Tibial nerve (tissue), 4 donors: ENCODE measurements at places on chromosomes 6 and 20.

- no peak for DNase-seq
Measured at GRCh38 chr6:156102129-156102528, 646.5 kb upstream of the NOX3 start.

GRCh38 chr6:134662077-134662700, 287.7 kb downstream of the ALDH8A1 start:
- no peak for DNase-seq

DNA sequence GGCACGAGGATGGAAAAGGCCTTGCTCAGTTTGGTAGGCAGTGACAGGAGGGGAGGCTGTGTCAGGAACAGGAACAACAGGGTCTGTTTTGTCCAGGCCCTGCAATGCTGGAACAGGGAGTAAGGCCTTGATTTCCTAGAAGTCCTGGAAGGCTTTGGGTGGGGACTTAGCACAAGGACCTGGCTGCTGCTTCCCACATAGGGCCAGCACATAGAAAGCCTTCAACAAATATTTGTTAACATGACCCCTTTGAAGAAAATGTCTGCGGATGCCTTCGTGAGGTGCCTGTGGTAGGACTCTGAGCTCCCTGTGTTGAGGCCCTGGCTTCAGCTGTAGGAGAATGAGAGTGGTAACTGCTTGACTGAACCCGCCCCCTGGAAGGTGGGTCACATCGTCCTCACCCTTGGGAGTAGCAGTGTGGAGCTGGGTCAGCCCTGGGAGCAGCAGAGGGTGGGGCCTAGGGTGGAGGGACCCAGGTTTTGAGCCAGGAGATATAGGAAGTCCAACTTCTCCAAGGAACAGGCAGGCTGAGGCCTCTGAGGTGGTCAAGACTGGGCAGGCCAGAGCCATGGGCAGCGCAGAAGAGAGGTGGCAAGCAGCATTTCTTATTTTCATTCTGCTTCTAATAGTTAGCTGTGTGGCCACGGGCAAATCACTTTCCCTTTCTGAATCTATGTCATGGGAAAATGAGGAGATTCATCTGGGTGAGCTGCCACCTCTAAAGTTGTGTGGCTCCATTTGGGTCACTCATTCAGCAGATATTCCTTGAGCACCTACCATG, 50.0 kb downstream of the CNBD2 start:
- DNase-seq = no peak

- DNase-seq = no peak
Measured at GRCh38 chr6:140636908-140637402, 1262.5 kb upstream of the CITED2 start.

- DNase-seq = no peak
Measured at GRCh38 chr6:280775-281468, 11.4 kb upstream of the DUSP22 start.

DNA sequence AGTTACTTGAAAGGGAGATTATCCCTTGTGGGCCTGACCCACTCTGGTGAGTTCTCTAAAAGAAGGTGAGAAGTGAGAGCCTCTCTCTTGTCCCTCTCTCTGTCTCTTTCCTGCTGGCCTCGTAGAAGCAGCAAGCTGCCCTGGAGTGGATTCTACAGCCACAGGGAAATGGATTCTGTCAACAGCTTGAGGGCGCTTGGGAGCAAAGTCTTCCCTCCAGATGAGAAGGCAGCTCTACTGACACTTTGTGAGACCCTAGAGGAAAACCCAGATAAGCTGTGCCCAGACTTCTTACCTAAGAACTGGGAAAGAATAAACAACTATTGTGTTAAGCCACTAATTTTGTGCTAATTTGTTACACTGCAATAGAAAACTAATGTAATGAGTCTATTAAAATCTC, 39.9 kb downstream of the ANKRD60 start:
- DNase-seq = no peak

DNA sequence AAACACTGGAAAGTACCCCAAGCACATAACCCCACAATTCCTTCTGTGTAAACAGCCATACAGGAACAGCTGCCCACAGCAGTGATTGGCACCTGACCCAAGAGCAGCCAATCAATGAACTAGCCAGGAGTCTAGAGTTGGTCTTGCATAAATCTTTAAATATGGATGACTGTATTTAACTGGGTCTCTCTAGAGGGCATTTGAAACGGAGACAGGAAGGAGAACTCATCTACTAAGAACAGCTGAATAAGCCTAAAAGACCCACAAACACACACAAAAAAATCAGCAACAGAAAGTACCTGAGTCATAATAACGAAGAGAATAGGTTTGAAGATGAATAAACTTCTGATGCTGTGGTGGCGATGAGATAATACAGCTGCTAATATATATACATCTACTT, 49.0 kb upstream of the ASF1A start:
- DNase-seq = no peak
